Activated naive CD8-positive, alpha-beta T cell treated with anti-CD3 and anti-CD28 coated beads for 36 hours (primary cell): ENCODE measurements at places on chromosomes 6 and 20. TPM values are rescaled to one million over a fixed set of nuclear protein-coding genes. Genes with fewer than 3 reads are reported as not detected.

APCDD1L gene
- total RNA-seq = not detected

TREM1 gene
- 0.30 TPM for total RNA-seq

GCNT2 gene
- 4.3 TPM for total RNA-seq

TCF21 gene
- not detected for total RNA-seq

NRSN1 gene
- total RNA-seq = not detected
